Spinal cord (tissue), 10 donors: ENCODE measurements at places on chromosomes 1 and 21. TPM values are rescaled to one million over a fixed set of nuclear protein-coding genes. Genes with fewer than 3 reads are reported as not detected.

GRCh38 chr1:180382326-180383115 is 119.9 kb downstream of the ACBD6 start:
- no peak for DNase-seq

DNA sequence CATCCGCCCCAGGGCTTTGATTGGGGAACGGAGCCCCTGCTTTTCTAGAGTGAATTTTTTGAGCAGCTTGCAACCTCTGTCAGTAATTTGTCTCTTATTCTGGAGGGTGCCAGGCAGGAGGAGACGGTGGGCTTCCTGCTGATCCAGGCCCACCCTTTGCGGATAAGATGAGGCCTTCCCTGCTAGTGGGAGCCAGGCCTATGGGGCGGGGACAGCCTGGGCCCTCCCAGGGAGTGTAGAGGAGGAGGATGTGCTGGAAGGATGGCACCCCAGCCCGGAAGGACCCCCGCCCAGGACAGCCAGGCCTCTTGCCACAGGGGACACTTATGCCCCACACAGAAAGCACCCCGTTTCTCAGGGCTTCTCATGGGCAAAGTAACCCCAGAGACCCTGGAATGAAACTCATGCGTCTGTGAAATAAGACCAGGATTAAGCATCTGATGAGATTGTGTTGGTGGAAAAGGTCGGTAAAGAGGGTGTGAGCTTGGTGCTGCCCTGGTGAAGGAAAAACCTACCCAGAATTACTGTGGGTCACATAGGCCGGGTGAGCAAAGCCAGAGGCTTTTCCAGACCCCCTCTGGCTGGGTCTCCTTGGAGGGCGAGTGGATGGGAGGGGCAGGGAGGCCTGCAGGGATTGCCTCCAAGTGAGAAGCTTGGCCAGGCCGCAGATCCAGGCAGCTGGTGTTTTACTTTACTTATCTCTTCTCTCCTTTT is 118.7 kb downstream of the SIK1 start:
- DNase-seq = no peak

- no peak for DNase-seq
Measured at GRCh38 chr1:160550572-160551034, 27.5 kb upstream of the SLAMF6 start.

DNA sequence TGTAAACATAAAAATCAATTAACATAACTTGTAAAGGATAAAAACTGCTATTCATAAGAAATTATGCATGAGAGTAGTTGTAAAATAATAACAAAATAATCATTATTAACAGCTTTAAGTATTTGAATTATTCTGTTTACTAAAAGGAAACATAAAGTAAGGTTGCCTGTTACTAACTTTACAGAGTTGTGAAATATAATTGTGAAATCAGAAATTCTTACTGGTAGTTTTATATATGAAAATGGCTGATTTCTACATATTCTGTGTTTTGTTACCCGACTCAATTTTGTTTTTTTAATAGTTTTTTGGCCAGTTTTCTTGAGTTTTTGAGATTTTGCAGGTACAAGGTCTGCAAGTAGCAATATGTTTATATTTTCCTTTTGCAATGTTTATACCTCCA is 27.8 kb downstream of the FNBP1L start:
- DNase-seq = no peak

DNA sequence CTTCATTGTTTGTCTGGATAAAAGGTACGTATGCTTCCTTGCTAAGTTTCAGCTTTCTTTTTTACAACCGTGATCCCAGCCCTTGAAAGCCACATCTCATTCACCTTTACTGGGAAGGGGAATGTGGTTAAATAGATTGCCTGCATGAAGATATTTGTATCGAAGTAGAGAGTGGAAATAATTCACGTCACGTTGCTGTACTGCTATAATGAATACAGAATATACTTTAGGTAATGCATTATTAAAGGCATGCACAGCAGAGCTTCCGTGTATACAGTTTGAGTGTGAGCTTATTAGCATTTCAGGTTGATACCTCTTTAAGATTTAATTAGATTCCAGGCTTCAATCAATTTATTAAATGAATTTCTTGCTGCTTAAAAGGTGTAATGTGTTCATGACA is 153.8 kb downstream of the HHAT start:
- DNase-seq = peak; percentile 79

DNA sequence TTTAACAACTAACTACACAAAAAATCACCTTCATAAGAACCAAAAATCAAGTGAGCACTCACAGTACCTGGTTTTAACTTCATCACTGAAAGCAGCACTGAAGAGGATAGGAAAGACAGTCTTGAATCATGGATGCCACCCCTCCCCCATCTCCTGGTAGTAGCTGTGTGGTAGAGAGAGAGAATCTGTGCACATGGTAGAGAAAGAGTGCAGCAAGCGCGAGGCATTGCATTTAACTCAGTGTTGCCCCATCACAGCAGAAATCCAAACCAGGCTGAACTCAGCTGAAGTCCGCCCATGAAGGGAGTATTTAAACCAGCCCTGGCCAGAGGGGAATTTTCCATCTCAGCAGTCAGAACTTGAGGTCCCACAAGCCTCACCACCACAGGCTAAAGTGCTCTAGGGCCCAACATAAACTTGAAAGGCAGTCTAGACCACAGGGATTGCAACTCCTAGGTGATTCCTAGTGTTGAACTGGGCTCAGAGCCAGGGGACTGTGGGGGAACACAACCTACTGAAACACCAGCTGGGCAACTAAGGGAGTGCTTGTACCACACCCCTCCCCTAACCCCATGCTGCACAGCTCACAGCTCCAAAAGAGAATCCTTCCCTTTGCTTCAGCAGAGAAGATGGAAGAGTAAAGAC is 38.4 kb downstream of the VAV3 start:
- DNase-seq = no peak

DNA sequence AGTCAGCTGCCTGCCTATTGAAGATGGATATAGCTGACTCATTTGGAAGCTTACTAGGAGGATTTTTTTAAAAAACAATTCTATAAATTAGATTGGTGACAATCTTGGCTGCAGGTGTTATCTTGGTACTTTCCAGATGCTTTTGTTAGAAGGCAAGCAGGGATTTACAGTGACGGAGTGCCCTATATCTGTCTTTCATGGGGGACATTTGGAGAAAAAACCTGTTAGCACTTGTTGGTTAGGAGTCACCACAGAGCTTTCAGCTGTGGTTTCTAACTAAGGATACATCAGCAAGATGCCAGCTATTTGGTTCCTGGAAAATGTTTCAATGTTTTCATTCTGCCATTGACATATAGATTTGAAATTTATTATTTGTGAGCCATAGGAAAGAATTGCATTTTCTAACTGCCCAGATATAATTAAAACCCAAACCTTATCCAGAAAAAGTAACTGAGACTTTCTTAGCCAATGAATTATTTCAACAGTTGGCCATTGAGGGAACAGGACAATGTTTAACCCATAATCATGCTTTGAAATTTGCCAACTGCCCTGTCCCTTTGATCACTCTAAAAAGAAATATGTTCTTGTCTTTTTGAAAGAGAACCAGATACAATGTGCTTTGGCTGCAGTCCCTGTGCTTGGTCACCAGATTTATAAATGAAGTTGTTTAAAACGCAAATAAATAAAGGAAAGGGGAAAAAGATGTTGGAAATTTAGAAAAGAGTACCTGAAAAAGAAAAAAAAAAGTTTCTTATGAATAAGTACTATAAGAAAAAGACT is 761.0 kb upstream of the CXADR start:
- DNase-seq = no peak

DNA sequence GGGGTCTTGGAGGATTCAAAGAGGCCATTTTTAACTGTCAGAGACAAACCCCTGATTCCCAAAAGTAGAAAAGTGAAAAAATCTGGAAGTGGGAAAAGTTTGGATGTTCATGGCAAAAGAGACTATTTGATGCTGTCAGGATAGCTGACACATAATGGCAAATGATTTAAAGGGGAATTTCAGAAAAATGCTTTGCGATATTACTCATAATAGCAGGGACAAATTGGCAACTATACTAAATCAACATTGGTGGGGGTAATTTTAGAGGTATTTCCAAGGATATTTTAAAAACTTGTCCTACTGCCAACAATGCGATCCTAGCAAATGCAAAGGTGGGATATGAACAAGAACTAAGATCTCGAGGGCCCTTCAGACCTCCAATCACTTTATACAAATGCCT is 5.3 kb upstream of the GSTM4 start:
- no peak for DNase-seq

- no peak for DNase-seq
Measured at GRCh38 chr21:42348762-42349161, 2.0 kb downstream of the TFF2 start.

DNA sequence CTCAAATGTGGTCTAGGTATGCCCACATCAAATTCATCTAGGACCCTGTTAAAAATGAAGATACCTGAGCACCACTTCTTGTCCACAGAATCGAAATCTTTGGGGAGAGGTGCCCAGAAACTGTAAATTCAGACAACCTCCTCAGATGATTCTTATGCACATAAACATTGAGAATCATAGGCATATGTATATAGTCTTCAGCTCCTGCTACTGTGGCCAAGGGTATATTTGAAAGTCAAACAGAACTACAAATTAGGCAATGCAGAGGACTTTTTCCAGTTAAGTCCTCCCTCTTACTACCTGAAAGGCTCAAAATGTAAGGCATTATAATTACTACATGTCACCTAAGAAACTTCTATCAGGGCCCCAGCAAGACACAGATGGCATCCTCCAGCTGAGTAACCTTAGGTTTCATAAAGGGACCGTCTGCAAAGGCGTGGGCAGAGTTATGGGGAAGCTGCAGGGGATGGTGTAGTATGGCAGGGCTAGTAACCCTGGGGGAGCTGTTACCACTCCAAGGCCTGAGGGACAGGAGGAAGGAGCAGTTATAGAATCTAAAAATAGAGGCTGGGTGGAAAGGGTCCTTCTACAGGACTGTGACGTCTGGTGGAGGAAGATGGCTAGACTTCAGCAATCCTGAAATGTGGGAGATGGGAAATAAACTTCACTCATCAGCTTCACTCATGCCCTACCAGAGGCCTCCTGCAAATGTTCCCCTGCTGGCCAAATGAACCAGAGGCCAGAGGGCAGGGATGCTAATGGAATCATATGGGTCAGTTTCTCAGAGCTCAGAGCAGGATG is 46.3 kb downstream of the DAB1 start:
- no peak for DNase-seq

CSMD2 gene
- total RNA-seq = 19.4 TPM

CD5L gene
- total RNA-seq = not detected

NMNAT2 gene
- total RNA-seq = 20.8 TPM

FBLIM1 gene
- total RNA-seq = 18.6 TPM
